ENCODE measurements at places on chromosomes 5 and 9.

DNA sequence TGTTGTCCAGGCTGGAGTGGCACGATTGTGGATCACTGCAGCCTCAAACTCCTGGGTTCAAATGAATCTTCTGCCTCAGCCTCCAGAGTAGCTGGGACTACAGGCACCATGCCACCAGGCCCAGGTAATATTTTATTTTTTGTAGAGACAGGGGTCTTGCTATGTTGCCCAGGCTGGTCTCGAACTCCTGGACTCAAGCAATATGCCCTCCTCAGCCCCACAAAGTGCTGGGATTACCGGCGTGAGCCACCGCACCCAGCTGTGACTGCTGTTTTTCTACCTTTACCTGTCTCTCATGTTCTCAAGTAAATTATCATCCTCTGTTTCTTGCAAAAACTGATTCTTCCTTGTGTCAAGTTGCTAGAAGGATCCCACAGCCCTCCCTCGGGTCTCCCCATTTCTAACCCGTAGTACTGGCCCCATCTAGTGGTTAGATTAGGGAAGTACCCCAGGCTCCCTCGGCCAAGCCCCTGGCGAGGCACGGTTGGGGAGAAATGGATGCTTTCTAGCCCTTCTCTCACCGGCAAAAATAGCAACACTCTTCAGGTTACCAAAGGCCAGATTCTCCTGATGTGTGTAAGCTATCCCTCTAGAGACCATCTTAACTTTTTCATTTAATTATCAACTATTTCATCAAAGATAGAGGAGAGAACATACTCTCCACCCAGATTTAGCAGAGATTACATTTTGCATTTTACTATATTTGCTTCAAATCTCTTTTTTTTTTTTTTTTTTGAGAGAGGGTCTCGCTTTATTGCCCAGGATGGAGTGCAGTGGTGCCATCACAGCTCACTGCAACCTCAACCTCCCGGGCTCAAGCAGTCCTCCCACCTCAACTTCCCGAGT lies 19.2 kb upstream of the TOR1B start:
- peak; percentile 56 for DNase-seq

DNA sequence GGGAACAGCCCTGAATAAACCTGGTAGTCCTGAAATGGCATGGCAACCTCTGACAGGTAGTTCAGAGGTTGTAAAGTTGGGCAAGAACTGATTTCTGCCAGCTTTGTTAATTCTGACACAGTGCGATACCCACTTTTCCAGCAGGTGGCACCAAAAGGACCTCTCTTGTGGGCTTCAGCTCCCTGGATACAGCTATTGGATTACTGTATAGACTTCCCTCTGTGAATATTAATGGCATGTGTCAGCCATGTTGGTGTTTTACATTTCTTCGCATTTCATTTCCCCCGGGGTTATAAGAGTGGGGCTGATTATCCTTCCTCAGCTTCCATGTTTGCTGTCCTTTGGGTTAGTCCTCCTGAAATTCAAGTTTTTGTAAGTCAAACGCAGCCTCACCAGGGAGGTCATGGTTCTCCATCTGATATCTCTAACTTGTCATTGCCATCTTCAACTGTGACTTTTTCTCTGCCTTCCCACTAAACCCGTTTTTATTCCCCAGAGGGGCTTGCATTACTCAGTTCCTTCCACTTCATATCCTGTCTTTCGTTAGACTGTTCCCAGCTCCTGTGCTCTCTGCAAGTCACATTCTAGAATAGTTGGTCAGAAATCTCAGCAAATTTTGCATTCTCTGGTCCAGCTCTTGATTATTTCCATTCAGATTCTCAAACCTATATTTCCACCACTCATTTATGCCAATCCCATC lies 135.6 kb downstream of the LIFR start:
- DNase-seq: no peak

DNA sequence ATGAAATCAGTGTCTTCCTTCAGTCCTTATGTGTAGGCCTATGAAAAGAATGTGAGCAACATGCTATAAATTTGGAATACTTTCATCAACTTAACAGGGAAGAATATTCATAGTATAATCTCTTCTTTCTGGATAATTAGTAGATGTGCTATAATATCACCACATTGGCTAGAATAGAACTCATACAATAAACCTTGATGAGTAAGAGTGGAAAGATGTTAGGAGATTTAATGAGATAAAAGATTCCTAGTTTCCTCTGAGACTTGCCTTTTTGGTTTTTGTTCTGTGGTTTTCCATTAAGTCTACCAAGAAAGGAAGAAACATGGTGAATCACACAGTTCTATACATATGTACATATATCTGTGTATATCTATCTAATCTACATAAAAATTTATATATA lies 301.8 kb upstream of the PRR16 start:
- DNase-seq: no peak

DNA sequence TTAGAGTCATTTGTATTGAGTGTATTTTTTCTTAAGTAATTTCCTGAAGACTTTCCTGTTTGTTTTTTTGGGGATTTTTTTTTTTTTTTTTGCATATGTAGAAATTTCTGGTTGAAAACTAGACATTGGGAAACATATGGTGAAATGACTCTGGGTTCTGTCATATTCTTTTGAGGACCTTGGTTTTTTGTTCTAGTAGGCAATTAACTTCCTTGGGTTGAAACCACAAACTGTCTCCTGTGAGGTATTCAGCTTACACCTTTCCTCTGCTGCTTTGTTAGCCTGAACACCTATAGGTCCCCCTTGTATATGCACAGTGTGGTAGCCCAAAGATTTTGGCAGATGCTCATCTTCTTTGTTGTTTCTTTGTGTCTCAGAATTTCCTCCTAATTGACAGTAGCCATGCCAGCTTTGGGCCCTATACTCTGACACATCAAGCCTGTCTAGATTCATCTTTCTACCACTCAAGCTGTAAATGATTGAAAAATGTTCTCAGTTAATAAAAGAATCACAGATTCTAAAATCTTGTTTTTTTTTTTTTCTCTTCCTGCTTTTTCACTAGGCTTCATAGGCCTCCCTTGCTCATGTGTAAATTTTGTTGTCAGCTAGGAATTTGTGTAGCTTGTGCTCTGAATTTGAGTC lies 140.6 kb downstream of the COMMD10 start:
- no peak for DNase-seq

DNA sequence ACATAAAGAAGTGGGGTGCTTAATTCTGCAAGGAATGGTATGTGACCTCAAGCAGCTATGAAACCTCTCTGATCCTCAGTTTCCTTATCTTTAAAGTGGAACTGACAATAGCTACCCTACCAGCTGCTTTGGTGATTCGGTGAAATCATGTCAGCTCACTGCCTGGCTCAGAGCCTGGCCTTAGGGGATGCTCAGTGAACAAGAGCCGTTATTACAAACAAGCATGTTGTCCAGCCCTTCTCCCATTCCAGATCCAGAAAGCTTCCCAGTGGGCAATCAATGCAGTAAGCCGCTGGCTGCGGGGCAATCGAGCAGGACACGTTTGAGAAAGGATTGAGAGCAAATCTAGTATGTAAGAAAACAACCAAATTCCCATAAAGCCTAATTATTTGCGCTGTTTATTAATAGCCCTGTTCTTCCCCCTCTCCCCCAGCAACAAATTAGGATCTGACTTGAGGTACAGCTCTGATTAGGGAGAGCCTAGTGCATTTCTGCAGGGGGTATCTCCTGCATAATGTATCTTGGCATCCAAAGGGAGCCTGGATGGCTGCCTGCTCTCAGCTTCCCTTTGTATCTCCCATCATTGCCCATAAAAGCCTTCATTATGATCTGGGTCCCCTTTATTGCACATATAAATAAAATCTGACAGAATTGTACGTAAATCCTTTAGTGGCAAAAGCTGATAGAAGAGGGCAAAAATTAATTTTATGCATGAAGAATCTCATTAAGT lies 371.4 kb downstream of the TMEM232 start:
- no peak for DNase-seq

GRCh38 chr5:83475391-83475863 lies 3.9 kb downstream of the VCAN start:
- DNase-seq: no peak
